Activated T-helper 17 cell treated with anti-CD3 and anti-CD28 coated beads, Interleukin-2, amount 50 U/mL, for 72 hours (primary cell): ENCODE measurements at places on chromosomes 1 and 21. TPM values are rescaled to one million over a fixed set of nuclear protein-coding genes. Genes with fewer than 3 reads are reported as not detected.
A peak's percentile ranks its signal among the peaks of the same experiment; 100 is the strongest.

GRCh38 chr1:20701446-20701845, 16.4 kb downstream of the KIF17 start:
- ATAC-seq = no peak

GRCh38 chr1:66248746-66249145, 285.2 kb upstream of the SGIP1 start:
- ATAC-seq = no peak

DNA sequence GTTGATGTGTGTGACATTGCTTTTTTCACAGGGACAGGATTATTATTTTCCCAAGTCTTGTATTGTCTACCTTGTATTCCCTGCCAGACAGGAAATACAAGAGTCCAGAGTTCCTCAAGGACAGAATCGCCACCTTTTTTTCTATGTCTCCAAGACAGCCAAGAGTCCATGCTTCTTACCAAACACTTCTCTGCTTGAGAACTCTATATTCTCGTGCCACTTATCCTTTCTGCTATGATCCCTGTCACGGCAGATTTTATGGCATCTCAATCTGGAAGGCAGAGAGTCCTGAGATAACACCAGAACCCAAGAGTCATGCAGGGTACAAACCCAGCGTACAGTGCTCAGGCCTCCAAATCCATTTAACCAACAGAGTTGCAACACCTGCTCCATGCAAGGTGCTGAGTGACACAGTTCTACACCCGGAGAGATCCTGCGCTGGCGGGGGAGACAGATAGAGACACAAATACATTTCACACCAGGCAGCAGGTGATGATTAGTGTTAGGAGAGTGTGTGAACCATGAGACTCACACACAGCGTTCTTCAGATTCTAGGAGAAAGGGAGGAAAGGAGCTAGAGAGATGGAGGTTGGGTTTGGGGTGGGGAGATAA, 107.6 kb downstream of the NAV1 start:
- no peak for ATAC-seq

DNA sequence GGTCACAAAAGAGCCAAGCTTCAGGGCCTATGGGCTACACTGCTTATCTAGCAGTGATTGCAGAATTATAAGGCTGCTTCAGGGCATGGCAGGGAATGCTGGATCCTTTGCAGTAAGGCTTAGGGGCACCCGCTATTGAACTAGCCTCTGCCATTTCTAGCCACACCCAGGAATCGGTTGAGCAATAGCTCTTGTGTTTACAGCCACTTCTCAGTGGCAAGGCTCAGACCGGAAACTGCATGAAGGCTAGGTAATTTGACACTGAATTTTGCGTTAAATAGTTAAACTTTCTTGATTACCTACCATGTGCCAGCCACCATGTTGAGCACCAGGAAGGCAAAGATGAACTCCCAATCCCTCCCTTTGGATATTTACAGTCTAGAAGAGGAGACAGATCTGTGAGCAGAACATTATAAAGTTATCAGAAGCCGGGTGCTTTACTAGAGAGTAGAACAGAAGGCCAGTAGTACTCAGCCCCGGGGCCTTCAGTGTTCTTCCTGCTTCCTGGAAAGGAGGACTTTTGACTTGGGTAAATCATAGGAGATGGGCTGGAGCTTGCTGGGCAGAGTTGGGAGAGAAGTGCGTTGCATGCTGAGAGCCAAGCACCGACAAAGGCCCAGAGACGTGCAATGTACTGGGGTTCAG, 98.6 kb upstream of the LPGAT1 start:
- ATAC-seq = no peak

GRCh38 chr21:31201548-31201947, 142.5 kb downstream of the TIAM1 start:
- peak; percentile 75 for ATAC-seq

DNA sequence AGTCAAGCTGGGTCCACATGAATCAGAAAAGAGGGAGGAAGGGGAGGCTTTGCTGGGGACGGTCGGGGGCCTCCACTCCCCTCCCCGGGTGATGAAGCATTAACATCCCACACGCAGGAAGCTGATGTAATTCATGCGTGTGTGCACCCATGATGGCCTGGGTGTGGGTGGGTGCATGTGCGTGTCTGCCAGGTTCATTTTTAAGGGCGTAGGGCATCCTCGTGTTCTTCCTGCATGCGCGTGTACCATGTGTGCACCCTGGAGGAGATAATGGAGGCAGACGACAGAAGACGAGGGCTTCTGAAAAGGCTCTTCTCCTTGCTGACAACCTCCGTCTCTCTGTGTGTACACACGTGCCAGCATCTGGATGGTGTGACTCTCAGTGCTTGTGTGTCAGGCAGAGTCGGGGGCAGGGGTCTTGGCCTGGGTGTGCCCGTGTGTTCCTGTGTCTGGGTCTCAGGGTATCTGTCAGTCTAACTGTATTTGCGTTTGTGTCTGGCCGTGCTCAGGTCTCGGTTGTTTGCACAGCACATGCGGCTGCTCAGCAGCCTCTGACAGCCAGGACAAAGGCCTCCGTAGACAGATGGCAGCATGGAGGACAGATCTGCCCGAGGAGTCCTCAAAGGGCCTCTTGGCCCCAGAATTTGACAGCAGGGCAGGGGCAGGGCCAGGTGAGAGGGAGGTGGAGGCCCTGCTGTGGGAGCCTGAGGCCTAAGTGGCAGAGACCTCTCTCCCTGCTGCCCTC, 2.4 kb downstream of the RAP1GAP start:
- no peak for ATAC-seq

- no peak for ATAC-seq
Measured at GRCh38 chr1:239854922-239855321, 236.8 kb upstream of the FMN2 start.

DNA sequence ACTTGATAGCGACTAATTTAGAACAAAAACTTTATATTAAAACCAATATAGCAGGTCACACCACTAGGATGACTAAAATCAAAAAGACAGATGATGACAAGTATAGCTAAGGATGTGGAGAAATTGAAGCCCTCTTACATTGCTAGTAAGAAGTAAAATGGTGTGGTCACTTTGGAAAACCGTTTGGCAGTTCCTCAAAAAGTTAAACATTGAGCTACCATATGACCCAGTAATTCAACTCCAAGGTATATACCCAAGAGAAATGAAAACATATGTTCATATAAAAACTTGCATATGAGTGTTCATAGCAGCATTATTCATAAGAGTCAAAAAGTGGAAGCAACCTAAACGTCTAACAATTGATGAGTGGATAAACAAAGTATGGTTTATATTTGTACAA, 13.0 kb upstream of the SERINC2 start:
- no peak for ATAC-seq

DNA sequence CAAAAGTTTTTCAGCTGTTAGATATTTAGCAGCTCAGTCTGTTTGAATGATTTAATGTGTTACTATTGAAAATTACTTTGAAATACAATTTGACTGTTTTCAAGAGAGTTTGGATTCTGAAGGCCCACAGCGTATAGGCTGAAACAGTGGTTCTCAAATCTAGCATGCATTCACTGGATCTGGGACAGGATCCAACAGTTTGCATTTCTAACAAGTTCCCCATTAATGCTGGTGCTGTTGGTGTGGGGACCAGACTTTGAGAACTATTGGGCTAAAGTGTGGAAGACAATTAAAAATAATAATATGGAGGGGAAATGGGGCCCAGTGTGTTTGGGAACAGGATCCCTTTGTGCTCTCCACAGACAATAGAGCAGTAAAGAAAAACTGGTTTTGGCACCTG, 31.9 kb downstream of the ITSN1 start:
- ATAC-seq = no peak

DNA sequence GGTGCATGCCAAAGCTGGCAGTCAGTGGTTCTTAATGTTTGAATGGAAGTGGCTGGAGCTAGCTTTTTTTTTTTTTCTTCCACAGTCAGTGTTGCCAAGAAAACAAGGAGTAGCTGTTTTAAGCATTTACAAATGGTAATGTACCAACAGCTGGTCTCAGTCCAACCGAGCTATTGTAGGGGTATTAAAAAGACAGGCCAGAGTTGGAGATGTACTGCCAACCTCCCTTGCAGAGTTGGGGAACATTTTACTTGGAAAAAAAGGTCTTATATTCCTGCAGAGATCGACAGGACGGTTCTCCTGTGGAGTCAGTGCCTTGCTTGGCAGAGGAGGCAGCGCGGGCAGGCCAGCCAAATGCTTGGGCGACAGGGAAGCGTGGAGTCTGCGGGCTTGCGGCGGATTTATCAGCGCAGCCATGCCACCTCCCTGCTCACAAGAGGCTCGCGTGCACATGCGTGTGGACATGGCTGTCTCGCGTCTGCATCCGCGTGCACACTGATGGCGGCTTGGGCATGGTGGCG, 338.1 kb downstream of the RPS6KC1 start:
- ATAC-seq = no peak

DNA sequence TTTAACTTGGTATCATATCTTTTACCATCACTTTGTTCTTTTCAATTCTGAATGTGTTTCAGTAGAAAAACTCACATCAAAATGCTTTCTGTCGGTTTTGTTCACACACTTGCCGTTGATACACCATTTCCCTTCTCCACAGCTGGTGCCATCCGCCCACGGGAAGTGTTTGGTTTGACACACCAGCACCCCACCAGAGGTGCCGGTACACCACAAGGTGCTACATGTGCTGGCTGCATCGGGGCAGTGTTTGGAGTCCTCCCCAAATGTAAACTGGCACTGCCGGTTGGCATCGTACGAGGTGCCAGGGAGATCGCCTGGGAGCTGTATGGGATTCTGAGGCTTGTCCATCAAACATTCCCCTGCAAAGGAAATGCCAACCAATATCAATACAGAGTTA, 5.0 kb downstream of the ADAMTS1 start:
- no peak for ATAC-seq

DNA sequence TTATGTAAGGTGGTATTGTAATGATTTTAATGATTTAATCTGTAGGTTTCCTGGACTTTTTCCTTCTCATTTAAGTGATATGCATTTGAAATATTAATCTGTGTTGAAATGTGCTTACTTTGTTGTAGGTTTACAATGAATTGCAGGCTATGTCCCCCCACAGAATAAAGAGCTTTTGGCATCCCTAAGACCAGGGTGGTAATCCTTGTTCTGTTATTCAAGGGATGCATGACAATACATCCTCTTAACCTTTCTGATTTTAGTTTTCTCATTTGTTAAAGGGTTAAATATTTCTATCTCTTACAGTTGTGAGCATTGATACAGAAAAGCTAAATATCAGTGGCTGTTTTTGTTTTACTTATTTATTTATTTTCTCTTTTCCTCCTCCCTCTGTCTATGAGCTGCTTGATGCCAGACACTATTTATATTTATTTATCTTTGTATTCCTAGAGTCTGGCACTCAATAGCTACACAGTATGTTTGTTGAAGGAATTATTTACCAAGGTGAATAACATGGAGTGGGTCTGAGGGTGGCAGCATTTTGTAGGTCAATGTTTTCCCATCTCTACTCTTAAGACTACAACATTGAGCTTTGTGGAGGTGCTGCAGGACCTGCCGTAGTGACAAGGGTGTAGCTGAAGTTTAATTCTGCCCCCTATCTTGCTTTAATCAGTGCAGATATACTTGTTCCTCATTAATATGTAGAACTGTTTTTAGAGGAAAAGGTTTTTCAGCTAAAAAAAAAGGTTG, 19.9 kb upstream of the ADGRL2 start:
- no peak for ATAC-seq

DNA sequence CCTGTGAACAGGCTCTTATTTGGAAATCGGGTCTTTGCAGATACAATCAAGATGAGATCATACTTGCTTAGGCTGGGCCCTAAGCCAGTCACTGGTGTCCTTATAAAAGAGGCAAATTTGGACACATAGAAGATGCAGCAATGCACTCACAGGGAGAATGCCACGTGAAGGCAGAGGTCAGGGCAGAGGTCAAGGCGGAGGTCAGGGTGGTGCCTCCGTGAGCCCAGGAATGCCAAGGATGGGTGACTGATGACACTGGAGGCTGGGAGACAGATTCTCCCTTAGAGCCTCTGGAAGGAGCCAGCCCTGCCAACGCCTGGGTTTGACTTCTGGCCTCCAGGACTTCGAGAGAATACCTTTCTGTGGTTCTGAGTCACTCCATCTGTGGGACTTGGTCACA, 22.8 kb upstream of the C1orf174 start:
- ATAC-seq = no peak

DNA sequence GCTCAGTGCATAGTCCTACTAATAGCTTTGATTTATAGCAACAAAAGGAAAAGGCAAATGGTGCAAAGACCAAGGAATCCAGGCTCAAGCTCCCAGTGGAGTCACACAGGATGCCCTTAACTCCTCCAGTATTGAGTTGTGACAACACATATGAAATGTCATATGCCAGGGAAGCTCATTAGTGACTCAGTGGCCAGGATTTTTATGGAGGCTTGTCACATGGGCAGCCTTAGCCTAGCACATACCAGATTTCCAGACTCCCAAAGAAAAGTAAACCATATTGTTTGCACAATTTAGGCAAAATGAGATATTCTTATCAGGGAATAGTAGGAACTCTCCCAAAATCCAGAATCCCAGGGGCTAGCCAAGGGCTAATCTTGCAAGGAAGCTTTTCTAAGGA, 129.2 kb downstream of the MAGI3 start:
- ATAC-seq = no peak

- ATAC-seq = no peak
Measured at GRCh38 chr1:170698301-170699275, 34.7 kb downstream of the PRRX1 start.

DNA sequence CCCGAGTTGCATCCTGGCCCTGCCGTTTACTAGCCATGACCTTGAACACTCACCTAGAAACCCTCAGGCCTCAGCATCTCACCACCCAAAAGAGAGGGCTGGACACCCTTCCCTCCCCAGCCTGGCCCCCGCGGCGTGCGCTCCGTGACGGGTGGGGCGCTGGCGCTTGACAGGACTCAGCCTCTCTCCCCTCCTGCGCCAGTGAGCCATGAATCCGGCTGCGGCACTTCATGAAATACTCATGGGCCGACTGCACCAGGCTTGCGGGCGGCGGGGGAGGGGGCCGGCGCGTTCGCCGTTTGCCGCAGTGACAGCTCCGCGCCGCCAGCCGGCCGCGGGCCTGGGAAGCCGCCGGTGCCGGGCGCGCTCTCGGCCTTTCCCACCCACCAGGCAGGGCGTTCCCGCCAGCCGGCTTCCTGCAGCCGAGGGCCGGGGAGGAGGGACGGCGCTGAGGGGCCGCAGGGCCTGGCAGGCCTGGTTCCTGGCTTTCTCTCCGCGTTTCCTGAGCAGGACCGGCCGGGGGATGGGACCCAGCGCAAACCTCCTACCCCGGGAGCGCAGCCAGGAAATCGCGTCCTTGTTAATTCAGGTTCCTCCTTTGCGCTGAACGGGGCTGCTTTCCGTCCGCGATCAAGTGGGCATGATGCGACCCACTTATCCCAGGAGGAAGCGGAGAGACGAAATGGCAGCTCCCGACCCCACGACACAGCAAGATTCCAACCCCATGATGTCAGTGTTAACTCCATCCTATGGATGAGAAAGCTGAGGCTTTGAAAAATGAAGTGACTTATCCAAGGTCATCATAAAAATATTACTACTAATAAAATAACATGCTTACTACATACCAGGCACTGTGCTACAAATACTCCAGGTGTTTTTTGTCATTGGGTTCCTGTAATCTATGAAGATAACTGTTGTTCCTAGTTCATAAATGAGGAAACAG, 9.1 kb upstream of the LUZP1 start:
- peak; percentile 81 for ATAC-seq

The GSTM5 gene
- not detected for total RNA-seq

The TNFAIP8L2 gene
- total RNA-seq = 22.9 TPM

The FMO5 gene
- total RNA-seq = 0.97 TPM

The METTL18 gene
- 8.3 TPM for total RNA-seq

The INSRR gene
- 0.04 TPM for total RNA-seq

The WNT4 gene
- not detected for total RNA-seq
